Pancreas (tissue), 10 donors: ENCODE measurements at places on chromosomes 1 and 21.

DNA sequence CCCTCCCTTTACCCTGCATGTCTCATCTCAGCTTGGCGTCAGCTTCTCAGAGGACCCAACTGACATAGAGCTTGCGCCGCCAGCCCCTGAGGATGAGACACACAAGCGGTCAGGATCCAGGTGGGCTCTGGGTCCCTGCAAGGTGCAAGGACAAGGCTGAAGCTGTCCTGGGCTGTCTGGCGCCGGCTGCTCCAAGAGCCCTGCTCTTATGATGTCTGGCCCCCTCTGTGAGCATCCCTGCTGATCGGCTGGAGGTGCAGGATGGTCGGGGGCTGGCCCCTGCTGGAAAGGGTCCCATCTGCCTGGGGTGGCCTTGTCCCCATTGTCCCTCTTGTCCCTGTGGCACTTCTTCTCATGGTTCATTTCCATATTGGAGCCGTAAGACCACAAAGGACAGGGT is 479.0 kb downstream of the NPHP4 start:
- DNase-seq, result no peak

GRCh38 chr21:46636181-46636512 is 673 bp downstream of the PRMT2 start:
- no peak for DNase-seq

DNA sequence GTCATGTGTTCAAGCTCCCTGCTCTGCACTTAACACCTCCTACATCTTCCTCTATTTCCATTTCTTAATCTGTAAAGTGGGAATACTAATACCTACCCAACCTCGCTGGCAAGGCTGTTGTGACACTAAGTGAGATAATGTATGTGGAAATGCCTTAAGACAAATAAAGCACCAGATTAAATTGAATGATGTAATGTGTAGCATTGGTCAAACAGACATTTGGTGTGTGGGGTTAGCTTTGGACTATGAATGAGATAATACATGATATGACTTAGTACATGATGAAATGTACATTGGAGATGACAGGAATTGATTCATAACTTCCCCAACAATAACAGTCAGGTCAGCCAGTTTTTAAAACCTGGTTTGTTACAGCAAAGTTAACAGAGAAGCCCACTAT is 5.2 kb downstream of the AMPD1 start:
- no peak for DNase-seq

- no peak for DNase-seq
These were observed 131.5 kb upstream of the EDN2 start for GRCh38 chr1:41615981-41616380.

- DNase-seq, result no peak
These were observed 6.3 kb downstream of the LRRC53 start for GRCh38 chr1:74505928-74506710.

DNA sequence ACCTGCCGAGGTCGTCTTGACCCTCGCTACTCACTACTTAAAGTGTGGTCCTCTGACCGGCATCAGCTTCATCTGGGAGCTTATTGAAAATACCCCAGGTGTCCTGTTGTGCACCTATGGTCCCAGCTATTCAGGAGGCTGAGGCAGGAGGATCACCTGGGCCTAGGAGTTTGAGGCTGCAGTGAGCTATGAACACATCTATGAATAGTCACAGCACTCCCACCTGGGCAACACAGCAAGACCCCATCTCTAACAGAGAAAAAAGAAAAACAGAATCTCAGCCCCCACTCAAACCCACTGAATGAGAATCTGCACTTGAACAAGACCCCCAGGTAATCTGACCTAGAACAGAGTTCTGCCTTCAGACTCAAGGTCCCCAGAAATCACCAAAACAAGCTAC is 8.7 kb upstream of the OLIG1 start:
- DNase-seq, result no peak

DNA sequence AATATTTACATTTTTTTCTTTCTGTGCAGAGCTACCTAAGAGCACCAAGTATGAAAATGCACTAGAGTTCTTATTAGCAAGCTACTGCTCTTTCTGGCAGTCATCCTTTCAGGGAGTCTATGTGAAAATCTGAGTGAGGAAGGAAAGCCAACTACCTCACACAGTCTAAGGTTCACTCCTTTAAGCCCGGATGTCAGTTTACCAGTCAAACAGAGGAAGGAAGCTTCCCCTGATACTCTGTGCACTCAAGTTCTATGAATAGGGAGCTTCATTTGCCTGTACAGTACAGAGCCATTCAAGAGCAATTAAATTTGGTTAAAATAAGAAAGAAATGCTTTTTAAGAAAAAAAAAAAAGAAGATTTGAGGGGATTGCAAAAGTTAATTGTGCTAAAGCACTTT is 6.9 kb downstream of the COL11A1 start:
- no peak for DNase-seq

GRCh38 chr1:232557502-232558191 is 72.3 kb downstream of the SIPA1L2 start:
- no peak for DNase-seq

DNA sequence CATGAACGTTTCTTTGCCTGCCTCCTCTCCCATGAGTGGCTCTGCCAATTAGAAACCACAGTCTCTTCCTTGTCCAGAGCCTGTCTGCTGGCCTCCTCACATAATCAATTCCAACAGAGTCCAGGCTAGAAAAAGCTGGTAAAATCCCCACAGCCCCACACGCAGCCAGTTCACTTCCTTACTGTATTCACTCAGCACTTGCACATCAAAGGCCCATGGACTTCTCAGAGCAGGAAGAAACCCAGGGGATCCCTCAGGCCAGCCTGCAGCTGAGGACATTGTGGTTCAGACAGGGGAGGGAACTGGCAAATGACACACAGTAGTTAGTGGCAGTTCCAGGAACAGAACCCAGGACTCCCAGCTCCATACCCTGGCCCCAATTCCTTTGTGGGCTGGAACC is 171.6 kb upstream of the EDN2 start:
- DNase-seq, result no peak

DNA sequence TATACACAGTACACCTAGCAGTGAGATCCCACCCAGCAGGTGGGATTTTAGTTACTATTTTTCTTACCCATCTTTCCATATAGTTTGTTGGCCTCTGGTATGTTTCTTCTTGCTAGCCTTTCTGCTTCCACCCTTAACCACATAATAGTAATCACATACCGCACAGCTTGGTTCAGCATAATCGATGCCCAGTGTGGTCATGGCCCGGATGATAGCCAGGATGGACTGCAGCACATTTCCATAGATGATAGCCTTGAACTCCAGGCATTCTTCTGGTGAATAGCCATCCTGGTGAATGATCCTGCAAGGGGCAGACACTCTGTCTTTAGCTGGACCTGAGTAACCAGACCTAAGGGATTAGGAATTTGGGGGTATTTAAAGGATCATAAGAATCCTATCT is 9.5 kb downstream of the GNAT2 start:
- no peak for DNase-seq

- DNase-seq, result no peak
These were observed 81.8 kb upstream of the KCNA3 start for GRCh38 chr1:110756506-110756905.

GRCh38 chr1:229159668-229160544 is 111.0 kb upstream of the RAB4A start:
- no peak for DNase-seq

DNA sequence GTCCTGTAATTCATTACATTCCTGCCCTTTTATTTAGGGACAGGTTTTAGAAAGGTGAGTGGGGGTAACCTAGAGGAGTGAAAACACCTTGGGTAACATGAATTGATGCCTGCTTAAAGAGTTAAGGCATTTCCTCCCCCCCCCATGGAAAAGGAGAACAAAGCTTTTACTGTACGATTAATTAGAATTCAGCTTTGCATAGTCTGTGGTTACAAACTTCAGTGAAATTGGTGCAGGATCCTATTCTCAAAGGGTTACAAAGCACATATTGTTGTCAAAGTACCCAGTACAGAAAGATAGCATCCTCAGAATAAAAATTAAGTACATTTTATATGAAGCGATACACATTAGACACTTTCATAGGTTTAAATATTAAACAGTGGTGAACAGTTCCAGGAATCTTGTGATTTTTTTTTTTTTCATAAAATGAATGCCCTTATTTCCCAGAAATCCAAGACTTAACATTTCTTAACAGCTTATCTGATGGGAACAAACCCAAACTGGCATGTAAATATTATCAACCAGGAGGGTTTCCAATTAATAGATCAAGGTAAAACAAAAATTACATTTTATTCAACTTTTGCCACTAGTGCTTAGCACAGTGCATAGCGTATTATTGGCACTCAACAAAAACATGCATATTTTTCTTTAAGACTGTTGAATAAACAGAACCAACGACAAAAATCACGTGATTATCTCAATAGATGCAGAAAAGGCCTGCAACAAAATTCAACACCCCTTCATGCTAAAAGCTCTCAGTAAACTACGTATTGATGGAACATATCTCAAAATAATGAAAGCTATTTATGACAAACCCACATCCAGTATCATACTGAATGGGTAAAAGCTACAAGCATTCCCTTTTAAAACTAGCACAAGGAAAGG is 172.7 kb downstream of the PDE4B start:
- DNase-seq, result no peak

DNA sequence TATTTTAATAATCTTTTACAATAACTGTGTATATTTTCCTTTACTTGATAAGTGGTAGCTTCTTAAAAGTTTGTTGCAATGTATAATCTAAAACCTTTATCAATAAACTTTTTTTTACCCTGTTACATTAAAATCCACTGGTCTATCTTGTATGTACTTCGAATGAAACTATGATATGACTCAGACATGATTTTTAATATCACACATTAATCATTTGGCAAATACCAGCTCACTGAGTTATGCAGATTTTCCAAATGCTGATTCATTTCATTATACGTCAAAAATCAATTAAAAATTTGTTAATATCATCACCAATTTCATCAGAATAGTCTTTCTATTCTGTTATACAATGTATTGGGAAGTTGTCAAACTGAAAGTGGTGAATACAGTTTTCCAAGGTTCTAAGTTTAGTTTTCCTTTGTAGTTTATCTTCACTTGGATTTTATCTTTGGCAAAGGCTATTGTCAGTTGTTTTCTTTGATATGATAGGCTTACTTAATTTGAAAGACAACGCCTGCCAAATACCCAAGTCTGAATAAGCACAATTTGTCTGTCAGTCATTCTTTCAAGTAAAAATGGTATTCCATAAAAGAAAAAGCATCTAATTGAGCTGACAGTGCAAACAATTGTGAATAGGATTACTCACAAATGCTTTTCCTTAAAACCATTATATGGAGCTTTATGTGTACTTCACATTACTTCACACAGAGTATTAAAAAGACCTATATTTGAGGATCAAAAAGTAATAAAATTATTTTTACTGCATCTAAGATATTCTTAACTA is 127.0 kb downstream of the NME7 start:
- DNase-seq, result no peak

GRCh38 chr1:20138346-20138745 is 777 bp upstream of the PLA2G2F start:
- no peak for DNase-seq

DNA sequence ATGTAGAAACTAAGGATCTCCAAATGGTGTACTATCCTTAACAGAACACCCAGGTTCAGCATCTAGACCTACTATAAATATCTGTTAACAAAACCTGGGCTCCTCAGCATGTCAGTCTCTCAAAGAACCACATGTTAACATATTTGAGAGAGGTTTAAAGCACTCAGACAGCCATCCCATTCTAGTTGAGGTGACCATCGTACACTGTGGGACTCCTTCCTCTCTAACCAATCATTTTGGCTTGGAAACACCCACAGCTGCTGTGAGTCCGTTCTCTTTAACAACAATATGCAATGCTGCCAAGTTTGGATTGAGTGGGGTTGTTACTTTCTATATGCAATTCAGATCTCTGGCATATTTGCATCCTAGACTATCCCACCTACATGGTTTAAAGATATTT is 105.8 kb downstream of the MRPL39 start:
- DNase-seq, result no peak
